A549 treated with Hydrocortisone at 1 μM for 4 hours (cell line): ENCODE measurements at places on chromosomes 12 and 14. TPM values are rescaled to one million over a fixed set of nuclear protein-coding genes. Genes with fewer than 3 reads are reported as not detected.

The NTF3 gene
- total RNA-seq = not detected in 5 replicates

The SLC7A8 gene
- 1.7 to 3.5 TPM (median 1.8 TPM) in 5 replicates for total RNA-seq

The PTHLH gene
- total RNA-seq = 12.1 to 13.9 TPM (median 13.2 TPM) in 5 replicates

The COCH gene
- 21.3 to 28.0 TPM (median 25.2 TPM) in 5 replicates for total RNA-seq

The ENDOU gene
- total RNA-seq = 0.05 TPM in 2 of 5 replicates, not detected in the others
